ENCODE measurements at places on chromosomes 13 and 19.

DNA sequence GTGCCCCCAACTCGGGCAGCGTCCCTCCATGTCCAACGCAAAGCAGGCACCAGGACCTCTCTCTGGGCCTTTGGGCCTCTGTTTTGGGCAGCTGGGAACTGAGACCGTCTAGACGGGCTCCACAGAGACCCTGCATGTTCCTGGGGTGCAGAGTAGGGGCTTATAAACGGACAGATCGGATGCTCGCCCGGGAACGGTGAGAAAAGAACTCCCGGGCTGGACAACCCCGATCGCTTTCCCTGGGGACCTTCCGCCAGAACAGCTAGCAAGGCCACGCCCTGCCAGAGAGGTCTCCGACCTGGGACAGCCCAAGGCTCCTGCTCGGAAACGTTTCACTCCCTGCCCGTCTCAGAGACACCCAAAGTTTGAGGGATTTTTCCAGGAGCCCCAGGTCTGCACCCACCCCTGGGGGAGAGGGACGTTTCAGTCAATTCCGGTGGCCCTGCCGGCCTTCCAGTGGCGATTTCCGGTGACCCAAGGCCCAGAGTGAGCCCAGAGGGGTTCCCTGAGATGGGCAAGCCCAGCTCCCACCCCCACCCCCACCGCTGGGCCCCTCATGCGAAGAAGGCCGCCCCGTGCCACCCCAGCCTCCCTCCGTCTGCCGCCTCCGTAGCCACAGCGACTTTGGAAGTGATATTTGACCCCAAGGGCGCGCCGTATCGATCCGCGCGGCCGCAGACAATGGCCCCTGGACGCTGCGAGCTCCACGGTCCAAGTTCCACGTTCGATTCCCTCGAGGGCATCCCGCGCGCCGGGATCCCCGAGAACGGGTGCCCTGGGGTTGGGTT is 1.7 kb downstream of the NR2F6 start:
- no peak for DNase-seq

GRCh38 chr13:58051396-58051795 is 419.9 kb downstream of the PCDH17 start:
- DNase-seq, result no peak

DNA sequence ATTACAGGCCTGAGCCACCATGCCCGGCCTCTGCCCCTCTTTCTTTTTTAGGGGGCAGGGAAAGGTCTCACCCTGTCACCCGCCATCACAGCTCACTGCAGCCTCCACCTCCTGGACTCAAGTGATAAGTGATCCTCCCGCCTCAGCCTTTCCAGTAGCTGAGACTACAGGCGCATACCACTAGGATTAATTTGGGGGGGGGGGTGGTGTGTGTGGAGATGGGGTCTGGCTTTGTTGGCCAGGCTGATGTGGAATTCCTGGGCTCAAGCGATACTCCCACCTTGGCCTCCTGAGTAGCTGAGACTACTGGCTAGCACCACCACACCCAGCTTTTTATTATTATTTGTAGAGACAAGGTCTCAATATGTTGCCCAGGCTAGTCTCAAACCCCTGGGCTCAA is 4.2 kb downstream of the APOE start:
- DNase-seq, result no peak

- DNase-seq, result no peak
Observed at GRCh38 chr13:29582171-29582570, 13.3 kb downstream of the SLC7A1 start.

DNA sequence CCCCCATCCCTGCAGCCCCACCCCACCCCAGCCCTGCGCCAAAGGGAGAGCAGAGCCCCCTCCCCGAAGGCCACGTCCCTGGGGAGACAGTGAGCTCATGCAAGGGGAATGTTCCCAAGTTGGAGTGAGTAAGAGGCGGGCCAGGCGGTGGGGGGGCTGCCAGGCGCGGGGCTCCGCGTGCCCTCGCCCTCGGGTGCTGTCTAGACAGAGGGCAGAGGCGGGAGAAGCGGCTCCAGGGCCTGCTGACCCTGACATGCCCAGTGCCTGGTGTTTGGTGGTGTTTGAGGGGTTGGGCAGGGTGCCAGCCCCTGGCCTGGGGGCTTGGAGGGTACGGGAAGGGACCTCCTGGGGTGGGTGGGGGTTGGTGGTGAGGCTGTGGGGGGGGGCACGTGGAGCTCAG is 1.0 kb downstream of the FSTL3 start:
- no peak for DNase-seq

- DNase-seq, result no peak
Observed at GRCh38 chr19:10776900-10777650, 58.9 kb downstream of the TMED1 start.

GRCh38 chr13:104632736-104633135 is 1566.5 kb upstream of the SLC10A2 start:
- DNase-seq, result no peak

GRCh38 chr19:37361994-37362393 is 8.9 kb upstream of the ZNF527 start:
- no peak for DNase-seq

GRCh38 chr19:46288896-46289588 is 7.8 kb upstream of the HIF3A start:
- DNase-seq, result no peak

GRCh38 chr13:102907886-102908515 is 62.2 kb downstream of the ERCC5 start:
- no peak for DNase-seq

DNA sequence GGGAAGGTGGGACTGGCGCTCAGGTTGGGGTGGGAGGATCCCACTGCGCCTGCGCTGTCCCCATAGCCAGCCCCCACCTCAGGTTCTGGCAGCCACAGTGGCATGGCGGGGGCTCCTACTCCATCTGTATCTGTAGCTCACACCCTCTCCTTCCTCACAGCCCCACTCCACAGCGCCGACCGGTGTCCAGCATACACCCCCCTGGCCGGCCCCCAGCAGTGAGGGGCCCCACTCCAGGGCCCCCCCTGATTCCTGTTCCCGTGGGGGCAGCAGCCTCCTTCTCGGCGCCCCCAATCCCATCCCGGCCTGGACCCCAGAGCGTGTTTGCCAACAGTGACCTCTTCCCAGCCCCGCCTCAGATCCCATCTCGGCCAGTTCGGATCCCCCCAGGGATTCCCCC is 6.0 kb downstream of the TMED1 start:
- no peak for DNase-seq

- DNase-seq, result no peak
Observed at GRCh38 chr19:3480383-3481091, at the start of gene SMIM24. Gene SMIM24, minus strand, starts transcription at chr19:3480525. Its CDS starts 62 bp downstream, at chr19:3480463.

DNA sequence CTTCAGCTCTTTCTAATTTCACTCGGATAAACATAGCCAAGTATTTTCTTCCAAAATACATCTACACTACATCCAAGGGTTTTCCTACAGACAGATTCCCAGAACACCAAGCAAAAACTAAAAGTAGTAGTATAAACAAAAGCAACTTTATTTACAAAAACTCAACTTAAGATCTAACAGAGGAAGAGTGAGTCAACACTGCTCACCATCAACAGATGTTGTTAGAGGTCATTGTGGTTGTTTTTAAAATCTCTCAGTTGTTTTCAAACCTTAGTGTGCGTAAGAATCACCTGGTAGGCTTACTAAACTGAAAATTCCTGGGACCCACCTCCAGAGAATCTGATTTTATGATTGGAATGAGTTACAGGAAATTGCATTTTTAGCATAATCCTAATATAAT is 631.7 kb upstream of the SGCG start:
- DNase-seq, result no peak

DNA sequence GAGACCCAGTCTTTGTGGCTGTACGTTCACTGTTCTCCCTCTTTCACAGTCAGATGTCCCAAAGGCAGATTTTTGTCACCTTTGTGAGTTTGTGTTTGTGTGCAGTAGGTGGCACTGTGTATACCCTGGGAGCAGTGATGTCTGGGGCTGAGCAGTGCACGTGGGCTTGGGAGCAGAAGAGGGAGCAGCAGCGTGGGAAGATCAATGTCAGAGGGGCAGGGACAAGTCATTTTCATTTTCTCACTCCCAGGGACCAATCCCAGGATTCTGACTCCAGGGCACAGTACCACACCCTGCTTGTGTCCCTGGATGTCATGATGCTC is 2.0 kb upstream of the PSG6 start:
- no peak for DNase-seq

DNA sequence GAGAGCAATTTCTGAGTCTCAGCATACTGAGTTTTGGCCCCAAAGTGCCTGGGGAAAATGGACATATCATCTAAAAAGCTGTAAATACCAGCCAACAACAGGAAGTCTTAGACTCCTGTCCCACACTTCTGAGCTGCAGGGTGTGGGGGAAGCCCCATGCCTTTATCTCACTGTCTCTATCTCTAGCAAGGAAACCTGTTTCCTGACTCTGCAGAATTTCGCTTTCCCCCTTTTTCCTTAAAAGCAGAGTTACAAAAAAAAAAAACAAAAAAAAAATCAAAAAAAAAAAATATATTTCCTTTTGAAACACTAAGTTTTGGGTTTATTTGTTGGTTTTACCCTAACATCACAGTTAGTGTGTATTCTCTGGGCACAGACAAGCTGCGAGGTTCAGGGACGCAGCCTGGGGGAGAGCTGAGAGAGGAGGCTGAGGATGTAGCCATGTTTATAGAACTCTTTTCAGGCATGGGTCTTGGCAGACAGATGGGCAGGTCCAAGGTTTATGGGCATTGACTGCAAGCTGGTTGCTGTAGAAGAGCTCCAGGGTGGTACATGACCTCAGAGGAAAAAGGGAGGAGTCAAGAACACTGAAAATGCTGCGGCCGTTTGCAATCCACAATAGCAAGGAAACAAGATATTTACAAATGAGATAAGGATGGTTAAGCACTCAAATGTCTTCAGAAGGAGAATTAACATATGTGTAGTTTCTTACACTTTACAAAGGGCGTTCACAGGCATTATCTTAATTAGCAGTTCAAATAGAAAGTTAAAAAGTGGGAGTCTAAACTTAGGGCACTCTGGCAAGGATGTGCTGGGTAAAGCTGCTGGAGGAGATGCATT is 4.9 kb downstream of the MBNL2 start:
- DNase-seq, result peak; percentile 74

DNA sequence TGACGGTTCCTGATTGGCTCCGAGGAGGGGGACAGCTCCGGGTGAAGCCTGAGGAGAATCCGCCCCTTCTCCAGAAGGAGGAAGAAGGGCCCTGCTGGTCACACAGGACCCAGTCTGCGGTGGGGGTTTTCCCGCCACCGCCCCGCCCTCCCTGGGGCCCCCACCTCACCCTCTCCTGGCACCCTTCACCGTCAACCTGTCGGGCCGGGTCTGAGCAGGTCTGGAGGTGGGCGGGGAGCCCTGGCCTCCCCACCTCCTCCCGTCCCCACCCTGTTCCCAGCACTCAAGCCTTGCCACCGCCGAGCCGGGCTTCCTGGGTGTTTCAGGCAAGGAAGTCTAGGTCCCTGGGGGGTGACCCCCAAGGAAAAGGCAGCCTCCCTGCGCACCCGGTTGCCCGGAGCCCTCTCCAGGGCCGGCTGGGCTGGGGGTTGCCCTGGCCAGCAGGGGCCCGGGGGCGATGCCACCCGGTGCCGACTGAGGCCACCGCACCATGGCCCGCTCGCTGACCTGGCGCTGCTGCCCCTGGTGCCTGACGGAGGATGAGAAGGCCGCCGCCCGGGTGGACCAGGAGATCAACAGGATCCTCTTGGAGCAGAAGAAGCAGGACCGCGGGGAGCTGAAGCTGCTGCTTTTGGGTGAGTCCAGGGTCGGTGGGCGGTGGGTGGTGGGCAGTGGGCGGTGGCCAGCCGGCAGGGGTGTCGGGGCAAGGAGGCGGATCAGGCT is at the start of gene GNA15:
GNA15 (plus strand) TSS at position 73 of the 723 bp plus-strand sequence; CDS start at position 491, 418 bp downstream.
- peak; percentile 71 for DNase-seq

GRCh38 chr19:45556835-45557234 is 27.8 kb downstream of the OPA3 start:
- no peak for DNase-seq

GRCh38 chr13:93397619-93398018 is 171.0 kb downstream of the GPC6 start:
- no peak for DNase-seq

- no peak for DNase-seq
Observed at GRCh38 chr19:51359294-51359693, 6.9 kb downstream of the ETFB start.

DNA sequence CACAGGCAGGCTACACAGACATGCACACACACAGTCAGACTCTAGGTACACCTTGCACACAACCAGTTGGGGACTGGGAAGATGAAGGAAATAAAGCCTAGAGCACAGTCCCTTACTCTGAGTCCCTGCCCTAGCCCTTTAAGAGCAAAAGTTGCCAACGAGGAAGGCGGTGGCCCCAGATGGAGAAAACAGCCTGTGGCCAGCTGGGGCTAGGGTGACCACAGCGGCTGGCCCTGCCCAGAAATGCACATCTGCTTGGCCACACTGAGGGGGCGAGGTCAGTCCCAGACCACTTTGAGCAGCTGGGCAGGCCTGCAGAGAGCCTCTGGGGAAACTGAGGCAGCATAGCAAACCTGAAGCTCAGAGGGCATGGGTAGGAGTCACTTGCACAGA is 52.3 kb downstream of the PTPRS start:
- no peak for DNase-seq

DNA sequence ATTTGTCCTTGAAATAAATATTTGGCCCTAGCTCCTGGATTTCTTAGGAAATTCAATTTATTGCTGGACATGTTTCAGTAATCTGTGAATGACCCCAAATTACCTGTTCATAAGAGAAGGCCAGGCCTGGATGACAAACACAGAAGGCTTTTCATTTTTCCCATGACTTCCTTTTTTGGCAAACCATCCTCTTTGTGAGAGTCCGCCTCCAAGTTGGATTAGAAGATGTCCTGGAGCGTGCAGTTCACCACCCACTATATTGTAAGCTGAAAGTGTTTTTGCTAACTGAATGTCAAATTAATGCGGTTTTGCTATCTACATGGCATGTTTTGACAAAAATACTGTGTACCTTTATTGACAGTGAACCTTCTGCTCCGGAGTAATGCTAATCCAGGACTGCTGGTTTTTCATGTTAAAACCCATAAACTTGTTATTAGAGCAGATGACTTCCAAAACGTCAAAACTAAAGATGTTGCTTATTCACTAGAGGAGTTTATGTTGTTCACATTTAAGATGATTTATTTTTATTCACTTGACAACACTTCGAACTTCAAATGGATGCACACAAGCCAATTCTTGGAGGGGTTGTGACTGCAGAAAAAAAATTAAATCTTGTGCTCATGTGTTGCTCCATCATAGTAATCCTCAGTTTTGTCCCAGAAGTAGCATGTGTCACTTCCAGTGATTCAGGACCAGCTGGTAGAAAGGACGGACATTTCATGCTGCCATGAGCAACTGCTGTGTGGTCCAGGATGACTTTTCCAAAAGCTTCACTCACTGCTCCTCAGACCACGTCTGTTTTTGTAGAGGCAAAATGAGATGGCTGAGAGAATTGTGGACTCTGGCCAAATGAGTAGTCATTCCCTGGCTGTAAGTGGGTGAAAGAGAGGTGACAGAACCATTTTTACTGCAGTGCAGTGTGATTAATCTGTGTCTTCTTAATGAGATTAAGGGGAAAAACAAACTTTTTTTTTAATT is 71.0 kb downstream of the ITGBL1 start:
- no peak for DNase-seq

GRCh38 chr13:36571444-36571843 is 102.4 kb upstream of the SERTM1 start:
- no peak for DNase-seq

- no peak for DNase-seq
Observed at GRCh38 chr13:112781287-112781686, 91.4 kb downstream of the ATP11A start.

GRCh38 chr13:109256866-109257760 is 529.3 kb downstream of the IRS2 start:
- DNase-seq, result no peak

Measured in CD4-positive, alpha-beta T cell treated with Interleukin-12 subunit alpha and Interleukin-12 subunit beta, for 1 hour (primary cell).